Activated B cell treated with CpG ODN at 0.5 μM for 24 hours (primary cell): ENCODE measurements at places on chromosomes 4 and X. TPM values are rescaled to one million over a fixed set of nuclear protein-coding genes. Genes with fewer than 3 reads are reported as not detected.

Gene ATP1B4
- not detected in 2 replicates for total RNA-seq

Gene TFDP3
- total RNA-seq = not detected in 2 replicates

Gene GSTCD
- 11.3 and 12.3 TPM in 2 replicates for total RNA-seq

Gene CFAP47
- not detected in 2 replicates for total RNA-seq

Gene IL2RG
- 261 and 264 TPM in 2 replicates for total RNA-seq

Gene SHOX
- not detected in 2 replicates for total RNA-seq

Gene SPANXB1
- not detected in 2 replicates for total RNA-seq

Gene TBC1D9
- 37.9 and 46.0 TPM in 2 replicates for total RNA-seq

Gene MAP7D2
- 0.16 and 0.32 TPM in 2 replicates for total RNA-seq

Gene SPIN4
- 2.1 and 2.4 TPM in 2 replicates for total RNA-seq

Gene AFM
- not detected in 2 replicates for total RNA-seq

Gene ZXDB
- total RNA-seq = 11.4 and 11.8 TPM in 2 replicates

Gene EDNRA
- total RNA-seq = not detected in 2 replicates

Gene HSFX3
- not detected in 2 replicates for total RNA-seq

- DNase-seq = no peak
Measured at GRCh38 chrX:28189011-28189410, 207.8 kb upstream of the DCAF8L1 start.

DNA sequence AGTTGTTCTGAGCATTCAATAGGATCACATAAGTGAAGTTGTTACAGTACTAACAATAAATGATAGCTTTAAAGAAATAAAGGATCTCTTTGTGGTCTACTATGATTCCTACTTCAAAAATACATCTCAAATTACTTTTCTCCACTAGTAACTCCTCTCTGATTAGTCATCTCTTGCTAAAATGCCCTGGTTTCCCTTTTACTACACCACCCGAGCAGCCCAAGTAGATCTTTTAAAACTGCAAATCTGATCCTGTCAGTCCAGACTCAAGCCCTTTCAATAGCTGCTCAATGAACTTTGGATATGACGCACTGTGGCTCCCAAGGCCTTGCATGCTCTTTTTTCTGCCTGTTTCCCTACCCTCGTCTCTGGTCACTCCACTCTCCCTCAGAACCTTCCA, 97.5 kb downstream of the MAOA start:
- no peak for DNase-seq

- no peak for DNase-seq
Measured at GRCh38 chr4:189504220-189504619, 436.5 kb upstream of the FRG1 start.

GRCh38 chr4:182245541-182246215, 2.5 kb downstream of the TENM3 start:
- DNase-seq = no peak

DNA sequence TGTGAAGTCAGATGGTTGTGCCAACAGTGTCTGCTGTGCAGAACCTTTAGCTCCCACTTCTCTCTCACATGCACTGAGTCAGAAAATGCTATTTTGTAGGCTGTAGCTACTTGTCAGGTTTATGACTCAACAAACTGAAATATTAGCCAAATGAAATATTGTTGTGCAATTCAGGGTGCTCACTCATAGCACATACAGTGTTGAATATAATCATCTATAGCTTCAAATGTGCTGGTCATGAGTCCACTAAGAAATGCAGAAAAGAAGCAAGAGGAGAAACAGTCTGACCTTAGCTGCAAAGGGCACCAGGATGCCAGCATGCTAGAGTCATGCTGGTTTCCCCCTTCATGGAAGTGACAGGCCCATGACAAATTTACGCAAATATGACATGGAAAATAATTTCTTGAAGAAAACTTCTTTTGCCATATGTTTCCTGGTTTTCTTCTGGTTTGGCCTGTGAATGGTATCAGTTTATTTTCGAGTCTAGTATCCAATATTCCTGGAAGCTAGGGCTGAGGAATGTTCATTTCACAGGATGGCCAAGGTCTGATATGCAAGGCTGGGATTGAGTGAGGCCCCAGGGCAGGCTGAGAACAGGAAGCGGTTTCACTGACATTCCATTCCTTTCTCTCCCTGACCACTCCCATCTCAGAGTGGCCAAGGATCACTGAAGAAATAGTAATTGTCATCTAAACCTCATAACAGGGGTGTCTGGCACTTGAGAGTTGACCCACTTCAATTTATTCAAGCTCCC, 10.3 kb upstream of the CXCL2 start:
- DNase-seq = no peak

GRCh38 chrX:12615061-12615460, 176.2 kb upstream of the PRPS2 start:
- DNase-seq = no peak

DNA sequence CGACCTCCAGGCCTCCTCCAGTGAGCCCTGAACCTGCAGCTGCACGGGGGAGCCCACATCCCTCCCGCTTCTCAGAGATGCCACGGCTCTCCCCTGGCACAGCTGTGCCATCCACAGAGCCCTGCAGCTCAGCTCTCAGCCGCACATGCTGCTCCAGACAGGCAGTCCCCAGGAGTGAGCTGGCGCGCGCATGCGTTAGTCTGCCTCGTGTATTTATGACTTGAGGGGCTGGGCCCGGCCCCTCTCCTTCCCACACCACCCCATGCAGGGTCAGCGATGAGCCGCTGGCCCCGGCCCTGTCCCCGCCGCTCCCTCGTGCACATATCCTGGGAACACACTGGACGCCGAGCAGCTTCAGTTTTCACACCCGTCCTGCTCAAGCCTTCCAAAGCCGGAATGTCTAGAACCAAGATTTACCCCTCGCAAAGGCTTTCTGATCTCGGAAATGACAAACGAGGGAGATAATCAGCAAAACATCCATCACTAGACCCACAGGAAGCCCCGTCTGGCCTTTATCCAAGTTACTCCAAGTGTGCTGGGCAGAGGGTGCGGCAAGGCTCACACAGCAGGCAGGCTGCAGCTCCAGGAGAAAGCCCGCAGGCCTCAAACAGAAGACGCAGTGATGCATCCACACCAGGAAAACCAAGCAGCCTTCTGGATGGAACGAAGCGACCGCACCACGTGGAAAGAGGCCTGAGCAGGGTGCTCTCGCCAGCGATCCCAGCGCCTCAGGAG, 24.3 kb downstream of the GAK start:
- DNase-seq = no peak

DNA sequence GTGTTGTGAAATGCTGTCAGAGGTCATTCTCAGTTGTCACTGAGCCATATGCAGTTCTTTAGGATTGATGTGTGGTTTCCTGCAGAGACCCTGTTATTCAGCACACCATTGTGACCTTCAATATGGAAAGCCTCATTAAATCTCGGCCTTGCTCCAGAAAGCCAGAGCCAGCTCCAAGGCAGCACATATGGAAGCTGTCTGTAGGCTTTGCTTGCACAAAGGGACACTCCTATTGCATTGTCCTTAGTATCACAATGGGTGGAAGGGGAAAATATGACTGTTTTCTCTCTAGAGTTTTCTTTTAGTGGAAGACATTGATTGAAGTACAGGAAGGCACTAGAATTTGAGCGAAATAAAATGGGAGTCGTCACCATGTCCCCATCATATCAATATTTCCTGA, 179.0 kb downstream of the CEP135 start:
- DNase-seq = no peak

GRCh38 chr4:44916411-44916810, 190.1 kb upstream of the GNPDA2 start:
- DNase-seq = no peak

- DNase-seq = no peak
Measured at GRCh38 chr4:111011458-111011857, 388.6 kb upstream of the PITX2 start.

DNA sequence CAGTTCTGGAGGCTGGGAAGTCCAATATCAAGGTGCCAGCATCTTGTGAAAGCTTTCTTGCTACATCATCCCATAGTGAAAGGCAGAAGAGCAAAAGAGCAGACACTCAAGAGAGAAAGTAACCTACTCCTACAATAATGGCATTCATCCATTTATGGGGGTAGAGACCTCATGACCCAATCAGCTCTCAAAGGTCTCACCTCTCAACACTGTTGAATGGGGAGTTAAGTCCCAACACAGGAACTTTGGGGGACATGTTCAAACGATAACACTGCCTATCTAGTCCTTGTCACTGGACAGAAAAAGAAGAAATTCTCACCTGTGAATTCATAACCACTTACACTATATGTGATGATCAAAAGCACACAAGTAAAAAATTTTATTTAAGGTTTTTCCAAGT, 6.6 kb upstream of the NFKB1 start:
- no peak for DNase-seq

DNA sequence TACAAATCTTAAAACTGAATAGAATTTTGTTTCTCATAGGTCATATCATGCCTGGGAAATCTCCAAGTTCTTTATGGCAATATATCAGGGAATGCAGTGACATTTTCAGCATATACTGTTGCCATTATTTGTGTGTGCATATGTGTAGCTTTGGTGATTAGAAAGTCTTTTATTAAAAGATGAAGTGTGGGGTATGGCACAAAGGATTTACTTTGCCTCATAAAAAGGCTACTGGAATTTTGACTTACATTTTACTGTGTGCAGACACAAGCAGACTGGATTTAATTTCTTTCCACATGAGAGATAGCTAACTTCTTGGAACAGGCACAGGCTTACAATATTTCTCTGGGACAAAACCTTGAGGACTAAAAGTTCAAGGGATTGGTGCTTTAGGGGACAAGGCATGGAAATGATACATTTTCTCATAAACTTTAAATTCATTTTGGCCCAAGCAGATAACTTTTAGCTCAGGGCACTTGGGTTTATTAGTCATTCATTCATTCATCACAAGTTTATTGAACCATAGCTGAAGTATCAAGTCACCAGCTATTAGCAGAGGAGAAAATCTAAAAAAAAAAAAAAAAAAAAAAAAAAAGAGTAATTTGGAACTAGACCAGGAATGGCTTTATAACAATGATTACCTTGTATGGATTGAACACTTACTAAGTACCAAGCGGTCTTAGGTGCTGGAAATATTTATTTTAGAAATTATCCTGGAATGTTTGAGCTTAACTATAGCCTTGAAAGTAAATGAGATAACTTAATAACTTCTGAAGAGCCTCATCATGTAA, 191.5 kb downstream of the SLIT2 start:
- DNase-seq = no peak

GRCh38 chr4:36241771-36242170, 2.5 kb downstream of the ARAP2 start:
- DNase-seq = no peak

- DNase-seq = no peak
Measured at GRCh38 chrX:118251271-118251670, 94.6 kb upstream of the WDR44 start.

- DNase-seq = no peak
Measured at GRCh38 chrX:148995661-148996060, 495.2 kb downstream of the AFF2 start.

- no peak for DNase-seq
Measured at GRCh38 chrX:13123857-13124345, 79.5 kb upstream of the FAM9C start.

DNA sequence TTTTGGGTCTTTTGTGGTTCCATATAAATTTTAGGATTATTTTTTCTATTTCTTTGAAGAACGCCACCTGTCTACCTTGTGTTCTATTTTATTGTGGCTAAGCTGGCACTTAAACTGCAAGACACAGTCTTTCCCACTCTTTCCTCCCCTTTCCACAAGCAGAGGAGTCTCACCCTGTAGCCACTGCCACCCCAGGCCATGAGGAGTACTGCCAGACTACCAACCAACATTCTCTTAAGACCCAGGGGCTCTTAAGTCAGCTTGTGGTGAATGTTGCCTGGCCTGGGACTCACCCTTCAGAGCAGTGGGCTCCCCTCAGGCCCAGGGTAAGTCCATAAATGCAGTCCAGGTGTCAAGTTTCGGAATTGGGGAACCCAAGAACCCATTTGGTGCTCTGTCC, 58.0 kb upstream of the FMR1 start:
- no peak for DNase-seq

DNA sequence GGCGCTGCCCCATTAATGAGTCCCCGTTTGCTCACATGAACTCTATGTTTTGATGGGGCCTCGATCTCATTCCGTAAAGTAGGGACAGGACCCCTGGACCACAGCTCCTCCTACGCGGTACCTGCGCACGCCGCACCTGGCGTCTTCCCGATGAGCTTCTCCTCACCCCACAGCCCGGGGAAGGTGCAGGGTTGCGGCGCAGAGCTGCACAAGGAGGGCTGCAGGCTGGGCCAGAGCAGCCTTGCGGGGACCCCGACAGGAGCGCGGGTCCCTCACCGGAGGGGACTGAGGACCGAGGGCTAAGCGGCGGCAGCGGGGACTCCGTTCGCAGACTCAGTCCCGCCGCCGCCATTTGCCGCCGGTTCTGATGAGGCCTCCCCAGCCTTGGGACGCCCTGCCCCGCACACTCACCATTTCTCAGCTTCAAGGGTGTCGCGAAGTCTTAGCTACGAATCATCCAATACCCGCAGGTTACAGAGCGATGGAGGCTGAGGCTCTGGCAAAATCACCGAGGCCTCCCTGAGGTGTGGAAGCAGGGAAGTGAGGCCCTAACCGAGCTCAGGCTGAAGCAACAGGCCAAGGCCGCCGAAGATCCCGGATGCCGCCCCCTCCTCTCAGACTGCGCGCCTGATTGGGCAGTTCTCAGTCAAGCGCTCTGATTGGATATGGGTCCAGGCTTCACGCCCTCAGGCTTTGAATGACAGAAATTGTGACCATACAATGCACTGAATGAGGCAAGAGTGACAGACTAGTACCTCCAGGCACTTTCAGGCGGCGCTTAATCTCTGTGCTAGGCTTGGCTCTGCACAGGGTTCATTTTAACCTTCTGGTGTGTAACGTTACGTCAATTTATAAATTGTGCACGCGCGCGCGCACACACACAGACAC, 25.1 kb downstream of the ZNF721 start:
- peak; percentile 80 for DNase-seq

GRCh38 chr4:98468709-98469108, 189.7 kb downstream of the TSPAN5 start:
- DNase-seq = no peak

- no peak for DNase-seq
Measured at GRCh38 chrX:35880601-35881000, 38.9 kb upstream of the CFAP47 start.

GRCh38 chr4:168509786-168510185, 12.9 kb downstream of the PALLD start:
- no peak for DNase-seq

DNA sequence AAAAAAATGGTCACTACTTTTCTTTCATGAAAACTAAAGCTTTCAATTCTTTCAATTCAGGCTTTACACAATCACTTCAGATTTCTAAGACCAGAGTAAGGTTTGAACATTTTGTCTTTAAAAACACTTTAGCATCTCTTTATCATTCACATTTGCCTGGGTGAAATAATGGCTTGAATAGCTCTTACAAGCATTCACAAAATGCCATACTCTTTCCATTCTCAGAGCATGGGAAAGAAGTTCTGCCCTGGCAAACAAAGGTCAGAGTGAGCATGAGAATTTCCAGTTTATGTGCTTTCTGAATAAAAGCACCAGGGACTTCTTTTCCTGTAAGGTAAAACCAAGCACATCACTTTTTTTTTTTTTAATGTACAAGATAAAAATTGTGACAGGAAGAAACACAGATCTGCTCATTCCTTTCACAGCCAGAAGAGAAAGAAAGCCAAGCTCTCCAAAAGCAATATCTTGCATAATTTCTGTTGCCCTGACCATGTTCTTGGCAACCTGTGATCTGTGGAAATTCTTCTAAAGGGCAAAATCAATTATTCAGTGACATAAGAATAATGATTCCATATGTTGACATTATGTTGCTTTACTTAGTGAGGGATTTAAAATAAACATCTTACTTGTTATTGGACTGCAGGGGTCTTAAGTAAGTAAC, 64.8 kb downstream of the CD40LG start:
- no peak for DNase-seq

- no peak for DNase-seq
Measured at GRCh38 chrX:132877954-132878536, 80.4 kb downstream of the HS6ST2 start.

- DNase-seq = no peak
Measured at GRCh38 chr4:29948858-29949257, 771.3 kb upstream of the PCDH7 start.
